Stimulated activated CD8-positive, alpha-beta memory T cell treated with anti-CD3 and anti-CD28 coated beads, Interleukin-4, amount 100 ng/mL, for 4 hours (primary cell): ENCODE measurements at places on chromosomes 13 and 19.

- DNase-seq: no peak
These were observed 103.3 kb downstream of the ZAR1L start for GRCh38 chr13:32211813-32212212.

DNA sequence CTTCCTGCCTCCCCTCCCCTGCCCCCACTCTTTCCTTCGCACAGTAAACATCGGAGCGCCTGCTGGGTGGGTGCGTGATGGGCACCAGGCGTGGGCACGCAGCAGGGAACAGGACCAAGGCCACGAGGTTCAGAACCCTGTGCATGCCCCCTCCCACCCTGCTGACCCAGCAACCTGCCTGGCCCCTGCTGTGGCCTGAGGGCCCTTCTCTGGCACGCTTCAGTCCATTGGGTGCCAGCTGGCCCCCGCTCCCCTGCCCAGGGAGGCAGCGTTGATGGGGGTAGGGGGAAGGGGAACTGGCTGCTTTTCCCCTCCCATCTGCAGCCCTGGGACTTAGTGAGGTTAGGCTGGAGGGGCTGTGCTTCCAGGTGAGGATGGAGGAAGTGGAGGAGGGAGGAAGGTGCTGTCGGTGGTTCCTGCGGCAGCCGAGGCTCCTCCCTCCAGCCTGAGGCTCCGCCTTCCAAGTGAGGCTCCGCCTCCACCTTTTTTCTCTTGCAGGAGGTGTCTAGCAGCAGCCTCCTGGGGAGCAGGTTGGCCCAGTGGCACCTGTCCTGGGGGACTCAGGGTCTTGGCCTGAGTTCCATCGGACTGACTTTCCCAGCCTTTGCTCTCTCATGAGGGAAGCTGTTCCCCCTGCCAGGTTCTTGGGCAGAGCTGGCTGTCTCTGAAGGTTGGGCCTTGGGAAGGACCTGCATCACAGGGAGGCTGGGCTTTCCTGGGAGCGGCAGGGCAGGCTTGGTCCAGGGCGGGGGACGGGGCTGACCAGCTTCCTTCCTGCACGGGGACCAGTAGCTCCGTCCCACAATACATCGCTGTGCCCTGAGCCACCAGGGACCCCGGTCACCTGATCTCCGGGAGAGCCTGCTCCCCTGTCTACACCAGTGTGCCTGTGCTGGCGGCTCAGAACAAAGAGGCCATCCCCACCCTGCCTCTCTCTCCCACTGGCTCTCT lies 7.3 kb downstream of the PIAS4 start:
- no peak for DNase-seq

DNA sequence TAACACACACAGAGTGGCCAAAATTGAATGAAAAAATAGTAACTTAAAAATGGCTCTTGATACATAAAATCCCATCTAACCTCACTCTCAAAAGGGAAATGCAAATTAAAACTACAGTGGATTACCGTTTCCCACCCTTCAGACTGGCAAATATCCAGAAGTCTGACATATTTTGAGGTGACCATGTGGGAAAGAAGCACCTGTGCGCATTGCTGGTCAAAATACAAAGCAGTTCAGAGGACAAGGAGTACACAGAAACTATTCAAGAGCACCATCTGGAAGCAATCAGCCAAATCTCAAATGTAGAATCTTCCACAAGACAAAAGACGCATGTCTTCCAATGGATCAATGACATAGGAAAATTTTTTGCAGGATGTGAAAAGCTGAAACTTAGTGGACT lies 23.2 kb downstream of the NALCN start:
- no peak for DNase-seq

- DNase-seq: no peak
These were observed 43.2 kb downstream of the SERTM1 start for GRCh38 chr13:36717017-36717416.

DNA sequence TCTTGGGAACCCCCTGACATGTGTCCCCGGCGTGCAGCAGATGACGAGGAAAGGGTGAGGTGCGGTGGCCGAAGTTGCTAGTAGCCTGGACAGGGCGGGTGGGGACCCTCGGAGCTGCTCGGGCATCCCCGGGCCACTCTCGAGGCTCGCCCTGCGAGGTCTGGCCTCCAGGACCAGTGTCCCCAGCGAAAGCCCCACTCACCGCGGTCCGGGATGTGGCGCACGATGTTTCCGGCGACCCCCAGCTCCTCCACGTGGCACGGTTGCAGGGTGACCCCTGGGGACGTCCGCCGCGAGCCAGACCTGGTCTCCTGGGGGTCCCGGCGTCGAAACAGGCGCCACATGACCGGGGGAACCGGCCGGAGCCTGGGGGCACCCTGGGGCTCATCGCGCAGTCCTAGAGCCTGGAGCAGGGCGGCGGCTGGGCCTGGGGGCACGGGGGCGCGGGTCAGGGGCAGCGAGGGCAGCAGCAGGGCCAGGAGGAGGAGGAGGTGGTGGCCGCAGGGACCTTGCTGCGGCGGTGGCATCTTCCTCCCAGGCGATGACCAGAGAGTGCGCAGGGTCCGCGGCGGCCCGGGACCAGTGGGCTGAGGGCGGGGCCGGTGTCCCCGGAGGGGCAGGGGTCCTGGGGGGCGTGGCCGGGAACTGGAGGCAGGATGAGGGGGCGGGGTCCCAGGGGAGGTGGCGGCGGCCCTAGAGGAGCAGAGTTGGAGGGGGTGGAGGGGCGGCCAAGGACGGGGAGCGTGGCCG lies 26.0 kb downstream of the CERS1 start:
- DNase-seq: no peak

DNA sequence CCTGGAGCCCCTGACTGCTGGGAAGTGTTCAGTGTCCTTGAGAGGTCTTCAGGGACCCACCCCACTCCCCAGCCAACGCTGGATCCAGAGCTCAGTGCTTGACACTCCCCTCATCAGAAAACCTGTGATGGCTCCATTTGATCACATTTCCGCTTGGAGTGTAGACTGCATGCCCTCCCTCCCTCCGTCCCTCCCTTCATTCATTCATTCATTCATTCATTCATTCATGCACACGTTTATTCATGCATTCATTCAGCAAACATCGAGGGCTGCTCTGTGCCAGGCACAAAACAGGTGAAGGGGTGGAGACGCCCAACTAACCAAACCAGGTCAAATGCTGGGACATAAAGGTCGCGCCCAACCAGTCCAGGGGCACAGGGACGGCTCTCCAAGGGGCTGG lies 13.7 kb downstream of the PGLS start:
- DNase-seq: no peak

GRCh38 chr13:50910485-50910805 lies 854 bp downstream of the RNASEH2B start:
- no peak for DNase-seq

GRCh38 chr19:18587962-18588610 lies 512 bp upstream of the REX1BD start:
- no peak for DNase-seq

DNA sequence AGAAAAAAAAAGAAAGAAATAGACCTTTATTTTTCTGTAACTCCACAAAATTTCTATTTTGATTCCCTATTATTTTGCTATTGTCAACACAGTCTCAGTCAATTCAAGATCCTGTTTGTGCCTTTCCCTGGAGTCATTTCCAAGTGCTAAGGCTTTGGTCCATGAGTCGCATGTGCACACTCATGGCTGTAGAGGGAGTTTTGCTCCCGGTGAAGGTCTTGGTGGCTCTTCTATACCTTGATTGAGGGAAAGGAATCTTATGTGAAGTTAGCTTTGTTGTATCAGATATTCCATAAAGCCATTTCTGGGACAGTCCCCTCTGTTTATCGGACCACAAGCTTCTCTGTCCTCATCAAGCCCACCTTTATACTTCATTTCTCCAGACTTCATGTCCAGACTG lies 58.7 kb upstream of the ALOX5AP start:
- no peak for DNase-seq

DNA sequence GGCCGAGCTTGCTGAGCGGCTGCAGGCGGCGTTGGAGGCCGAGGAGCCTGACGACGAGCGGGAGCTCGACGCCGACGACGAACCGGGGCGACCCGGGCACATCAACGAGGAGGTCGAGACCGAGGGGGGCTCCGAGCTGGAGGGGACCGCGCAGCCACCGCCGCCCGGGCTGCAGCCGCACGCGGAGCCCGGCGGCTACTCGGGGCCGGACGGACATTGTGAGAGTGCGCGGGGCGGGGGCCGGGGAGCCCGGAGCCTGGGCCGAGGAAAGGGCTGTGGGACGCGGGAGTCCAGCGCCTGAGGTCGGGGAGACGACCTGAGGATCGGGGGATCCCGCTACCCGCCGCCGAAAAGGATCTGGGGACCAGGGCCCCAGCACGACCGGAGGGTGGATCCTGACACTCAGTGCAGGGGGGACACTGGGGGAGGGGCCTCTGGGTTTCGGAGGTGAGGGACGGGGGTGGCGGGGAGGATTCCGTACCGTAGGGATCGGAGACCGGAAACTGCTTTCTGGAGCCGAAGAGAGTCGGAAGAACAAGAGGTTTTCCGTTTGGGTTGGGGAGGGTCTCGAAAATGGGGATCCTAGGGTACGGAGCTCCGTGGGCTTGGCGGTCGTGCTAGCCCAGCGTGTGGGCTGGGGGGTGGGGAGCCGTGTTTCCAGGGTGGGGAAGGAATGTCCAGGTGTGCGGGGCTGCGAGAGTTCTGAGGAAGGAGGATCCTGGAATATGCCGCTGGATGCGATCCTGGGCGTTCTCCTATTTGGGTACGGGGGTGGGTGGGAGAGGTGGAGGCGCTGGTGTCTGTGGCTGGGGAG lies 616 bp downstream of the HNRNPUL1 start:
- no peak for DNase-seq

DNA sequence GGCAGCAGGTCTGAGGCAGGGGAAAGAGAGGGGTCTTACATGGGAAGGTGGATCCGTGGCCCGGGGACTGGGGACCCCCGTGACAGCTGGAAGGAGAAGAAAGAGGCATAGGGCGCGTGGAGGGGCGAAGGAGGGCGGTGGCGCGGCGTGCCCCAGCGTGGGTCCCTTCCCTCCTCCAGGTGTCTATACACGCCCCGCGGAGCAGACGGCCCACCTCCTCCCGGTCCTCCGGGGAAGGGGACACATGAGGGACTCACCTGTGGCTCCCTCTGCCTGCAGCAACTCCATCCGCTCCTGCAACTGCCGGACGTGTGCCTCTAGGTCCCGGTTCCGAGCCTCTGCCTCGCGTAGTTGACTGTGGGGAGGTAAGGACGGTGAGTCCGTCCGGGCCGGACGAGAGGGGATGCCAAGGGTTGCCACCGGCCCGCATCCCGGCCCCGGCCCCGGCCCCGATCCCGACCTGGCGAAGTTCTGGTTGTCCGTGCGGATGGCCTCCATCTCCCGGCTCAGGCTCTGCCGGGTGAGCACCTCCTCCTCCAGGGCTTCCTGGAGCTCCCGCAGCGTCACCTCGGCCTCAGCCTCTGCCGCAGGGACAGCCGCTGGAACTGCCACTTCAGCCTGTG lies 2.4 kb upstream of the SIX5 start:
- no peak for DNase-seq

- no peak for DNase-seq
These were observed 871.7 kb downstream of the DACH1 start for GRCh38 chr13:70995338-70995737.

DNA sequence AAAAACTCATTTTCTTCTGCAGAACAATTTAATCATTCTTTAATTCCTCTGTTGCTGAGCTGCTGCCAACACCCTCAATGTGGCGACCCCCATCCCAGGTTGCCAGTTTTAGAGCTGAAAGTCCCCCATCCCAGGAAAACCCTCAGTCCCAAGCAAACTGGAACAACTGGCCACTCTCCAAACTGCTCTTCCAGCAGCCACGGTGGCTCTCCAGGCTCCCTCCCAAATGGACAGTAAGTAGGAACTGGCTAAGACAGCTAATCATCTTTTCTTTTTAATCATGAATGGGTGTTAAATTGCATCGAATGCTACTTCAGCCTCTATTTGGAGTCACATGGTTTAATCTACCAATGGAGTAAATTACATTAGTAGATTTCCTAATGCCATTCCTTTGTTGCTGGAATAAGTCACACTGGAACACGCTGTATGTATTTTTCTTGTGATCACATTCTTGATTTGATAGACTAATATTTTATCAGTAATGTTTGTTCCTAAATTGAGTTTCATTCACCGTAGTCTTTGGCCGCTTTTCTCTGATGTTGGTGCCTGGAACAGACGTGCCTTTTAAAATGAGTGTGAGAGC lies 33.7 kb upstream of the VSTM2B start:
- DNase-seq: no peak

- no peak for DNase-seq
These were observed 96.6 kb upstream of the LSM14A start for GRCh38 chr19:34075661-34076091.

GRCh38 chr19:45469945-45470761 lies 2.4 kb downstream of the FOSB start:
- no peak for DNase-seq

DNA sequence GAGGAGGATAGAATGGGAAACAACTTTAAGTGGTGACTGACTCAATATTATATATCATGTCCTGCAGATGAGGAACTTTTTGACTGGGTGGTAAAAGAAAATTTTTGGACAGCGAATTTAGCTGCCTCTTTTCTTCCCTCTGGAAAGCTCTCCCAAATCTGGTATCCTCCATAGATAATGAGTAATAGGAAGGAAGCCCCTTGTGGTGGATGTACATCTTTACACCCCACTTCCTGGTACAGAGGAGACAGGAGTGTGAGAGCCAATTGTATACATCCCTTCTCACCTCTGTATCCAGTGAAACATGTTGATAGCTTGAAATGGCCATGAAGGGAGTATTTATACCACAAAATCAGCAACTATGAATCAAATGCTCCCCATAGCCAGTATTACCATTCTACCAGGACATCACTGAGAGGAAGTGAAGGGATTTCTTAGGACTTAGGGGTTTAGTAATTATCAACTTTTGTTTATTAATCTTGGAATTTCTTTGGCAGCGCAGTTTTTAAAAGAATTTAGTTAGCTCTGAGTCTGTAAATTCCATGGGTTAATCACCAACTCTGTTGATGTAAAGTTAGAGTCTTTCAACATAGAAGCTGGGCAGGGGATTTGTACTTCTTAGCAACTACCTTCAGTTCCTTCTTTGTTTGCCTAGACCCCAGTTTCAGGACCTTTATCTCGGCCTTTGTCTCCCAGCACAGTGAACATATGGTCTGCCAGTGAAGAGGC lies 17.0 kb upstream of the TDRD3 start:
- no peak for DNase-seq

GRCh38 chr13:33775339-33776108 lies 42.4 kb upstream of the RFC3 start:
- DNase-seq: no peak

GRCh38 chr19:8137425-8137824 lies 12.0 kb downstream of the FBN3 start:
- no peak for DNase-seq

DNA sequence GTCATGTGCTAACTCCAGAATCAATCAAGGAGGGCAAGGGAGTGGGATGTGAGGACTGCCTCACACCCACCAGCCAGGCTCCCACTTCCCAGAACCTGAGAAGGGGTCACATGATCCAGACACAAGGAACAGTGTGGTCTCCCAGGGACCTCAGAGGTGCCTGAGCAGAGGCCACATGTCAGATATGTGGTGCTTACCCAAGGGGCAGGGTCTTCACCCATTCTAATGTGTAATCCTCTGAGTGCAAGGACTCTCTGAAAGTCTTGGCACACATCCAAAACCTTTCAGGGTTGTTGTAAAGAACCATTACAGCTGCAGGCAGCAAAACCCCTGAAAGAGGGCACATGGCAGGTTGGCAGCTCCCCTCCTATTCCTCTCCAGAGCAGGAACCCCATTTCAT lies 656.6 kb downstream of the UQCRFS1 start:
- DNase-seq: no peak
